CD4-positive, alpha-beta memory T cell (primary cell): ENCODE measurements at places on chromosomes 1 and 21.

GRCh38 chr1:2439369-2439768 lies 27.0 kb upstream of the PEX10 start:
- no peak for DNase-seq

- no peak for DNase-seq
Measured at GRCh38 chr1:246513041-246513440, 6.0 kb upstream of the SMYD3 start.

DNA sequence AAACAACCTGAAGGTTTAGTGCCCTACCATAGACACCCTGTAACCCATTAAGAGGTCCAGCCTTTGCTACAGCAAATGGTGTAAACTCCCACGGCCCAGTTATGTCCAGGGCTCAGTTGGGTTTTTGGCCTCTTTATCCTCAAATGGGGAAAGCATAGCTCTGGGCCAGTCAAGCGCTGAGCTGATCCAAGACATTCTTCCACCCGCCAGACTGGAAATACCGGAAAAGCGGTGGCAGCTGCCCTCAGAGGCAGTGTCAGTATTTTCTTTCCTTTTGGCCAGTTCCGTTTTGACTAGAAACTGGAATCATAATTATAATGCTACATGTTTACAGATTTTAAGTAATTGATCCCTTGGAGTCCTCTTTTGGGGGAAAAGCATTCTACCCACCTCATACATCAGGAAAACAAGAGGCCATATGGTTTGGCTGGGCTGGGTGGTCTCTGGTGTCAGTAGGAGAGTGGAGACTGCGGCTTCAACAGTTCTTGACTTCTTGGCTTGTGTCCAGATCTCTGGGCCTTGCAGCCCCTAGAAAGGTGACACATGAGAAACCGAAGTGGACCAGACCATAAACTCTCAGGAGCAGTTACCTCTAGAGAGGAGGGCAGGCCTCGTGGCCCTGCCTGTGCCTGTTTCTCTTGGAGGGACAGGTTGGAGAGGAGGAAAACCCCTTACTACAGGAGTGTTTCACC lies 30.2 kb upstream of the CLDN14 start:
- no peak for DNase-seq

GRCh38 chr1:107293901-107294613 lies 153.2 kb downstream of the NTNG1 start:
- no peak for DNase-seq

DNA sequence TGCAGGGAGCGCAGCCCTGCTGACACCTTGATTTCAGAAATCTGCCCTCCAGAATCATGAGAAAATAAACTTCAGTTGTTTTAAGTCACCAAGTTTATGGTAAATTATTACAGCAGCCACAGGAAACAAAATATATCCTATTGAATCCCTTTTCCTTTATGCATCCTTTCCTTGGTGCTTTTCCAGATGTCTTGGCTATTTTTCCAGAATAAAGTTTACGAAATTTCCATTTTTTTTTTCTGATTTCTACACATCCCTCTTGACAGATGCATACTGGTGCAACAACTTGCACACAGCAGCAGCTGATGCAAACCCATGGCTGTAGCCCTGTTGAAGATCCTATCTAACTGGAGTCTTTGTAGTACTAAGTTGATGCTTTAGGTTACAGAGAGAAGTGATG lies 111.1 kb upstream of the KCNE2 start:
- no peak for DNase-seq

DNA sequence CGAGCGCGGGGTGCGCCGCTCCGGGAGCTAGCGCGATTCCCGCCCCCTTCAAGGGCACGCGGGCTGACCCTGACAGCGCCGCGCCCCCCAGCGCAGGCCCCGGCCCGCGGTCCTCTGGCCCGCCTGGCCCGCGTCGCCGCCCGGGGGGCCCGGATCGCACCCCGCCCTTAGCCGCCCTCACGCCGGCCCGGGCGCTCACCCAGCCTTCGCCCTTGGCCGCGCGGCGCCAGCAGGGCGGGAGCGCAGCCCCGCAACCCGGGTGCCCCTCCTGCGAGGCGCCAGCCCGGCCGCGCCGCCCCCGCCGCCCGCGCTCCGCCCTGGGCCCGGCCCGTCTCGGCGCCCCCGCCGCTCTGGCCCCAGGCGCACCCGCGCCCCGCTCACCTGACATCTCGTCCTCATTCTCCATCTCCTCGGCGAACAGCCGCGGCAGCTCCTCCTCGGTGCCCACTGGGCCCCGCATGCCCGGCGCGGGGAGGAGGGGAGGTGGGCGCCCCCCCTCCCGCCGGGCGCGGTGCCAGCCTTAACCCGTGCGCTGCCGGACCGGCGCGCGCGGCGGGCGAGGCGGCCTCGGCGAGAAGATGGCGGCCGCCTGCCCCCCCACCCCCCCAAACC lies 451 bp downstream of the CHD5 start:
- DNase-seq = no peak

- DNase-seq = no peak
Measured at GRCh38 chr21:15080526-15080925, 15.7 kb upstream of the NRIP1 start.

- no peak for DNase-seq
Measured at GRCh38 chr1:206560007-206560716, 52.1 kb downstream of the EIF2D start.

DNA sequence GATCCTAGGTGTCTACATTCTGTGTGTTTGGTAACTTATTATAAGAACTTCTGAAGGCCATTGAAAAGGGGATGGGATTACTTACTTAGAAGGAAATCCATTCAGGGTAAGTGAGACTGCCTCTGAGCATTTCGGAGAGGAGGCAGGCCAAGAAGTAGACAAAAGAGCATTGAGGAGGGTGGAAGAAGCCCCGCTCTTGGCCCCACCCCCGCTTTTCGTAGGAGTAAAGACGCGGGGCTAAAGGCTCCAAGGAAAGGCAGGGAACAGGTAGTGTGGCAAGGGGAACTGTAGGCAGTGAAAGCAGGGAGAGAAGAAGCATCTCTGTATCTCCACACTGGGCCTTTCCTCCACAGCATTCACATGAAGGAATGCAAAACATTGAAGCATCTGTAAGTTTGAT lies 51.8 kb upstream of the GRIK1 start:
- no peak for DNase-seq

GRCh38 chr1:121516234-121516967 lies 331.6 kb downstream of the SRGAP2C start:
- DNase-seq = peak; percentile 72

DNA sequence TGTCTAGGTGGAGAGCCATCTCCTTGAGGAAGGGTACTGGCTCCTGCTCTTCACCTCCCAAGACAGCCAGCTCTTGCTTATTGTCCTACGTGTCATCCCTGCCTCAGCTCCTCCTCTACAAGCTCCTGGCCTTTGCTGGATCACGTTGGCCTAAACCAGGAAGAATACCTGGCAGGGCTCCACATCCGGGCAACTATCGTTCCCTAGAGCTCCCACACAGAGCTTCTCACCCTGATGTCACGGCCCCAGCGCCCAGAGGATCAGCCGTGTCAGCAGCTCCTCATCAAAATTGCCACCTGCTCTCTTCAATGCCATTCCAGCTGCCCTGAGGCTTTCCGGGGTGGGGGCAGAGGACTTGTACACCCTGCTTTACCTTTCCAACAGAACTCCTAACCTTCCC lies 1.9 kb upstream of the TPM3 start:
- no peak for DNase-seq

DNA sequence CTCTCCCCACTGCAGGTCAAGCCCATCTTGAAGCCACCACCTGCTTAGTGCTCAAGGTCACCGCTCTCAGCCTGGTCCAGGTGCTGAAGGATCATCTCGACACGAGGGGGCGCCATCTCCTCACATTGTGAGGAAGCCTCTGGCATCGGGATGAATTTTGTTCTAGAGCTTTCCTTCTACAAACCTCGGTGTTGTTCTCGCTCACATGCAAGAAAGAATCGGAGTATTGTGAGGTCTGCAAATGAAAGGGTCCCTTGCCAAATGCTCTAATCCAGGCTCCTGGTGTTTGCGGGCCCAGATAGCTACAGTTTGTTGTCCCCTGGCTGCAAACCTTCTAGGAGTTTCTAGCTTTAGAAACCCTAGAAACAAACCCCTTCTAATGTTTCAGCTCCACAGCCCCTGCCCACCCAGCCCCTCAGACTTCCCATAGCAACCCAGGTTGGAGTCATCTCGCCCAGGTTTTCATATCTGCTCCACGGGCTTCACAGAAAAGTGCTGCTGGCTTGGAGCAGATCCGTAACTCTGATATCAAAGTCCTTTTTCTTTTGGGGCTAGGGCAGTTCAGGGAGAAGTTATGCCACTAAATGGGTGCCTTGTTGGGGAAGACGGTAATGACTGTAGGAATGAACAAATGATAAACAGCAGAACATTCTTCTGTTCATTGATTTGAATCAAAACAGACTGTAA lies 8.6 kb upstream of the ATP5PO start:
- DNase-seq = peak; percentile 82

- no peak for DNase-seq
Measured at GRCh38 chr1:20719871-20720620, 2.2 kb upstream of the KIF17 start.

GRCh38 chr21:42923553-42924432 lies 1.6 kb downstream of the ERVH48-1 start:
- DNase-seq = peak; percentile 67

GRCh38 chr21:31909153-31910073 lies 36.6 kb downstream of the HUNK start:
- DNase-seq = no peak

DNA sequence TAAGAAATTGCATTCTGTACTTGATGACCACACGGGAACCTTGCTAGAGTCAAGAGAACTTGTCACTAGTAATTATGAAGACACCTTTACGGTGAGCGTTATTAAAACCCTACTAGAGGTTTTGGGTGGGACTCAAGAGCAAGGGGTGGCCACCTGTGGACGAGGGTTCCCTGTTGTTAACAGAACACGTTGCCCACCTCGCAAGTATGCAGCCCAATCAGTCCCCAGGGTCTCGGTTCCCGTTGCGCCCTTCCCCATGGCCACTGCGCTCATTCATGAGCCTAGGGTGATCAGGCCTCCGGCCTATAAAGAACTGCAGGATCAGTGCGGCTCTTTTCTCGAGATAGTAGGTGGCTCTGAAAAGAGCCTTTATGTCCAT lies 30.2 kb upstream of the RNF187 start:
- no peak for DNase-seq

DNA sequence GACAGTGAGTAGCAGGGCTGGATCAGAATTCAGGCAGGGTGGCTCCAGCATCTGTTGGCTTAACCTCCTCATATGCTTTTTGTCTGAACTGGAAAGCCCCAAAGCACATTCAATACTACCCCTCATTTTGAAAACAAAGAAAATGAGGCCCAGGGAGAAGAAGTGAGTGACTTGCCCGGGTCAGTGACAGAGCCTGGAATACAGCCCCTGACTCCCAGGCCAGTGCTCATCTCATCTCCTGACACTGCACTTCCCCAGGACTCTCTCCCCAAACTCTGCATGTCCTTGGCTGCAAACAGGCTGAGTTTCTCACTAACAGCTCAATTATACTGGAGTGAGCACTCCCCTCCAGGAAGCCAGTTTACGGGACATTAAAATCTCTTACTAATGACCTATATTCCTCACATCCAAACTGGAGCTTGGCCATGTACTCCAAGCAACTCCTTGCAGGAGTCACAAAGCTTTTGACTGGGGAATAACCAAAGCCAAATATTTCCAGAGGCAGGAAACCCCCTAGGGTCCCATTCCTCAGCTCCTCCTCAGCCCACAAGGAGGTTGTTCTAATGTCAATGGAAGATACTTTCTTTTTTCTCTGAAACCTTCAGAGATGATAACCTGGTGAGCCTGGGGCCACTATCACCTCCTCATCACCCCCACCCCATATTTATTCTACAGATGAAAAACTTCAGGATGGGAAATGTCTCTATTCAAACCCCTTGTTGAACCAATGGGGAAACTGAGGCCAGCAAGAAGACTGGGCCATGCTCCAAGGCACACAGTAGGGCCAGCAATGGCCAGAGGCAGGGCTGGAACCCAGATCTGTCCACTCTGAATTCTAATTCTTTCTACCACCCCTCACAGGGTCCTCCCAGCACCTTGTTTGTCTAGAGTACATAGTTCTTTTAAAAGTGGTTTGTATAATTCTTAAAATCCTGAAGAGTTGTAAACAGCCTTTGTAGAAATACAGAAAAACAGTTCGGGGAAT lies 127.0 kb downstream of the PLPP3 start:
- no peak for DNase-seq

- peak; percentile 47 for DNase-seq
Measured at GRCh38 chr1:202009326-202010179, 834 bp upstream of the ELF3 start.

DNA sequence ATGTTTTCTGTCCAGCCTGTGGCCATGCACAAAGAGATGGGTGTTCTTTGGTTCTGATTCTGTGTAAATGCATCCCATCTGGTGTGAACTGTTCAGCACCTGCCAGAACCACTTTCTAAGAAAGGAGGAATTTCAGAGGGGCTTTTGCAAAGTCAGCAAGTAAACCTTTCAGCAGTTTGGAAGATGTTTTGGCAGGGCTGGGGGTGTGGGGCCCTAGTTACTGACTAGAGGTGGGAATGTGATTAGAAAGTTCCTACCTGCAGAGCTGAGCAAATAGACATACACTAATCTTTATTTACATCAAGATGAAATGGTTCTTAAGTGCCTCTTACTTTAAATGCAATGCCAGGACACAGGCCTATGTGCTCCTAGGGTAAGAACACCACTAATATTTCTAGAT lies 378.1 kb upstream of the USP24 start:
- no peak for DNase-seq

- DNase-seq = no peak
Measured at GRCh38 chr1:63906047-63906704, 132.4 kb downstream of the ROR1 start.

DNA sequence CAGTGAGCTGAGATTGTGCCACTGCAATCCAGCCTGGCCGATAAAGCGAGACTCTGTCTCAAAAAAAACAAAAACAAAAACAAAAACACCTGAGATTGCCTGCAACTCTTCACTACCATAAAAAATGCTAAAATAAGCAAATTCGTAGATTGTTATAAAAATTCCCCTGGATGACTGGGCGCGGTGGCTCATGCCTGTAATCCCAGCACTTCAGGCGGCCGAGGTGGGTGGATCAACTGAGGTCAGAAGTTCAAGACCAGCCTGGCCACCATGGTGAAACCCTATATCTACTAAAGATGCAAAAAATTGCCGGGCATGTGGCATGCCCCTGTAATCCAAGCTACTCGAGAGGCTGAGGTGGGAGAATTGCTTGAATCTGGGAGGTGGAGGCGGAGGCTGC lies 10.7 kb downstream of the MED18 start:
- no peak for DNase-seq

DNA sequence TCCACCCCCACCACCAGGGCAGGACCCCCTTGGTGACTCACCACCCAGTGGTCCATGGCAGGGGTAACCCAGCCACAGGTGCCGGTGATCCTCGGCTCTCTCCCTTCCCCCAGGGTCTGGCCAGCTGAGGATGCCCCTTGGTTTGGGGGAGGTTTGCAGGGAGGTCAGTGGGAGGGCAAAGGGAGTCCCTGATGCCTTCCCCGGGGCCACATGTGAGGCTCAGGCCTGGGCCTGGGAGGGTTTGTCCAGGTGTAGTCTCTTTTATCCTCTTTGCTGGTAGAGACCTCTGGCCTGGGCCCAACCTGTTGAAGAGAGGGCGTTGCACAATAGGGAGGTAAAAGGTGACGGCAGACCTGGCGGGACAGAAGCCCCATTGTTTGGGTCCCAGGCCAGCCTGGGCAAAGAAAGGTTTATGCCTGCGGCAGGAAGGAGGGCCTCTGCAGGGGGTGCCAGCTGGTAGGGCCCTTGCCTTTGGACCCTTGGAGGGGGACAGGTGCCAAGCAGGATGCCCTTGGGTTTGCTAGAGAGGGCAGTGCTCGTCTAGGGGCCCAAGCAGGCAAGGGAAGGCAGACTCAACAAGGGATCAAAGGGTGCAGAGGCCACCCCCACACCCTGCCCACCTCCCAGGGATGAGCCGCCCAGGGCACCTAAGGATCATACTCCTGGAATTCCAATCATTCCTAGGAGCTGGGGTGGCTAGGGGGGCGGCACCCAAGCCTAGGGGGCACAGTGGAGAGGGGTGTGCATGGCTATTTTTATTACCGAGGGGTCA lies 760 bp upstream of the TINAGL1 start:
- no peak for DNase-seq
